ENCODE measurements at places on chromosomes 6 and 20.

- no peak for DNase-seq
Observed at GRCh38 chr20:32216179-32217142, 8.8 kb downstream of the POFUT1 start.

GRCh38 chr6:11315743-11316437, 83.4 kb upstream of the NEDD9 start:
- peak; percentile 85 for DNase-seq

- no peak for DNase-seq
Observed at GRCh38 chr6:167709196-167709595, 117.5 kb upstream of the AFDN start.

DNA sequence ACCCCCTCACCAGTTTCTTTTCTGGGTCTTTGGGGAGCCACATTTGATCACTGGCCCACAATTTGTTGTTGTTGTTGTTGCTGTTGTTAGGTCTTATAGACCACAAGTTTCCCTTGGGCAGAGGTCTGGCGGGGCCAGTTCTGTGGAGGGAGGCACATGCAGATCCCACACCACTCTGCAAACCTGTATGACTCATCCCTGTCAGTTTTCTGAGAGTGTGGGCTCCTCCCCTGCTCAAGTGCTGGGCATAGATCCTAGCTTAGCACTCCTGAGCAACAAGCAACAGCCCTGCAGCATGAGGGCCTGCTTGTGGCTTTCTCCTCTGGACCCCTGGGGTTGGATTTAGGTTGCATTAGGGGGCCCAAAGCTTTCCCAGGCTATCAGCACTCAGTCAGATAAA, 411.1 kb upstream of the HTR1E start:
- peak; percentile 0 for DNase-seq

DNA sequence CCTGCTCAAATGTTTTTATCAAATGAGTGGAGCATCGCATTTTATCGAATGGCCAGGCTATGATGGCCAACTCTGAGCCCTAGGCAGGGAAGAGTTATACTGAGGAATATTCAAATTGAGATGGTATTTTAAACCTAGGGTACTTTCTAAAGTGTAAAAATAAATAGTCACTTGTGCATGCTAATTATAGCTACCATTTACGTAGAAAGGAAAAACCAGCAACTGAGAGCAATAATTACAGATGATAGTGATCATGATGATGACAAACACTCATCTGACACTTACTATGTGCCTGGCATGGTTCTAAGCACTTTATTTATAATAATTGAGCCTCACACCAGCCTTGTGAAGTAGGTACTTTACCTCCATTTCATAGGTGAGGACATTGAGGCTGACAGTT, 455.7 kb downstream of the CD83 start:
- no peak for DNase-seq

- no peak for DNase-seq
Observed at GRCh38 chr6:16832043-16832567, 70.8 kb upstream of the ATXN1 start.

DNA sequence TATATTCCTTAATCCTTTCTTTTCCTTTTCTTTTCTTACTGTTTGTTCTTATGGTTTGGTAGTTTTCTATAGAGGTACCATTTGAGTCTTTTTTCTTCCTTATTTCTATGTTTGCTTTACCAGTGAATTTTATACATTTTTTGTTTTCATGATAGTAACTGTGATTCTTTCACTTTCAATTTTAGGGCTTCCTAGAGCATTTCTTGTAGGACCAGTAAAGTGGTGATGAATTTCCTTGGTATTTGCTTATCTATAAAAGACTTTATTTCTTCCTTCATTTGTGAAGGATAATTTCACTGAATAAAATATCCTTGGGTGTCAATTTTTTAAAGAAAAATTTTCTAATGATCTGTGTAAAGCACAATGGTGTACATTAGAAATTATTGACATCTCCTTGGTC, 637.4 kb downstream of the CD109 start:
- no peak for DNase-seq

GRCh38 chr20:33671573-33672288, 2.5 kb downstream of the NECAB3 start:
- DNase-seq = no peak

Data from HT1080 (cell line).